ENCODE measurements at places on chromosomes 1 and 21.

DNA sequence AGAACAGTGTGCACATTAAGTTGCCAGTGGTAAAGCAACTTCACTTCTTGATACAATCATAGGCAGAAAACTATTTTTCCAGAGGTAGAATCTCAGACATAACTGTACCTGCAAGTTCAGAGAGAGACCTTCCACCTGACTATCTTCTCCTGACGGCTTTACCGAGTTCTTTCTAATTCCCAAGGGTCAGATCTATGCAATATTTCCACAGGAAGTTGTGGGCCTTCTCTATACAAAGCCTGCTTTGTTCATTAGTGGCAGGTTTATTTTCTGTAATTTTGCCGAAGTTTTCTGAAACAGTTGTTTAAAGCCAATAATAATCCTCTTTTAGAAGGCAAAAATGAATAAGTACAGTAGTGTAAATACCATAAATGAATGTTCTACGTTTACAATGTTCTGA, 58.2 kb upstream of the RCC1 start:
- DNase-seq: no peak

DNA sequence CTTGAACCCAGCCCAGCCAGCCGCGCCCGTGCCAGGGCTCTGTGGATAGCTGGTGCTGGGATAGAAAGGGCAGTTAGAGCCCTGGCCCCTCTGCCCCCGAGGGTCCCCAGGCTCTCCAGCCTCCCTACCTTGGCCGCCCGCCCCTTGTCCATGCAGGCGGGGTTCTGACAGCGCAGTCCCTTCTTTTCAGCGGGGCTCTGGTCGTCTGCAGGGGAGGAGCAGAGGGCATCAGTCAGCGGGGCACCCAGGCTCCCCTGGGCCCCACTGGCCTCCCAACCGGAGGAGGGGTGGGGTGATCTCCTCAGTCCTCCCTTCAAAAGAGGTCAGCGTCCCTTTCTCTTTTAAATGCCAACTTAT, 4.9 kb upstream of the PLEKHG5 start:
- no peak for DNase-seq

DNA sequence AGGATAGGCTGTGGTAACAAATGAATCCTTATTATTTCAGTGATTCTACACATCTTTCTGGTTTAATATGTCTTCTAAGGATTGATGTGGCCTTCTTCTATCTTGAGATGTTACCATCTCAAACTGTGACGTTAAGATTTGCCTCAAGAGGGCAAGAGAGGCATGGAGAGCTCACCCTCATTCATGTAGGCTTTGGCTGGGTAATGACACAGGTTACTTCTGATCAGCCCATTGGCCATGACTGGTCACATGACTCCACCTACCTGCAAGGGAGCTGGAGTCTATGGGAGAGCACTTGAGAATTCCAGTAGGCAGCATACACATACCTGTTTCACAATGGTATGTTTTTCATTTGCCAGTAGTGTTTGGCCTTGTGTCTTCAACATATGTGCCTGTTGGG, 30.0 kb downstream of the CACHD1 start:
- no peak for DNase-seq

DNA sequence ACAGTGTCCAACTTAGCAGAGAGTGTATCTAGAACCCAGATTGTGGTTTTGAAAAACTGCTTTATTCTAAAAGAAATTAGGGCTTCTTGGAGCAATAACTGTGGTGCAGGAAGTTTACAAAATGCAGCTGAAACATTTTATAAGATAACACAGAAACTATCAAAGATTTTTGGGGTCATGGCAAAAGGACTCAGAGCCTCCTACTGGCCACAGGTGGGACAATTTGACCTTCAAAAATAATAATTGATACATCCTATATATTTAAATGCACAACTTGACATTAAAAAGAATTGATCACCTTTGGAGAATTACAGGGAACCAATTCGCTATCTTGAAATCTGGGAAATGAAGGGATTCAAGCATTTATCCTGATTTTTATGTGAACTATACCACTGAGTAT, 235.2 kb downstream of the RPS6KC1 start:
- DNase-seq: no peak
